ENCODE measurements at places on chromosomes 3 and 15. TPM values are rescaled to one million over a fixed set of nuclear protein-coding genes. Genes with fewer than 3 reads are reported as not detected.

The GRM7 gene
- 3.3 TPM for total RNA-seq

The ITIH1 gene
- 0.41 TPM for total RNA-seq

The C3orf49 gene
- not detected for total RNA-seq

The LTF gene
- total RNA-seq, result 24.8 TPM

The IL17RE gene
- total RNA-seq, result 4.0 TPM

The PAQR9 gene
- 0.12 TPM for total RNA-seq

The FBXL22 gene
- 9.2 TPM for total RNA-seq

The WNT7A gene
- not detected for total RNA-seq

The ARGFX gene
- total RNA-seq, result not detected

The GOLGA6L10 gene
- total RNA-seq, result 7.0 TPM

The CDC25A gene
- total RNA-seq, result 6.4 TPM

The SOX2 gene
- 0.29 TPM for total RNA-seq

The TMC3 gene
- not detected for total RNA-seq

The CPN2 gene
- 0.12 TPM for total RNA-seq

The LRRN1 gene
- total RNA-seq, result 8.3 TPM

The CGGBP1 gene
- 83.8 TPM for total RNA-seq

The MEIS2 gene
- total RNA-seq, result 276 TPM

The ONECUT1 gene
- total RNA-seq, result not detected

The FOXL2NB gene
- not detected for total RNA-seq

The ZNF502 gene
- total RNA-seq, result 8.0 TPM

The PDZRN3 gene
- 53.7 TPM for total RNA-seq

The GRK7 gene
- not detected for total RNA-seq

The ROPN1 gene
- total RNA-seq, result not detected

The MAGI1 gene
- 54.2 TPM for total RNA-seq

The IL20RB gene
- total RNA-seq, result 0.12 TPM

Data from metanephros (tissue), 2 donors.